ENCODE measurements at places on chromosomes 6 and 20.

- DNase-seq = no peak
These were observed 70.6 kb upstream of the E2F3 start for GRCh38 chr6:20331042-20331441.

GRCh38 chr20:2593756-2594155 lies 57.4 kb downstream of the TMC2 start:
- no peak for DNase-seq

GRCh38 chr20:9392892-9393857 lies 121.2 kb upstream of the LAMP5 start:
- peak; percentile 38 for DNase-seq

- DNase-seq = no peak
These were observed 211.7 kb upstream of the CST7 start for GRCh38 chr20:24737212-24737850.

GRCh38 chr20:18188434-18188833 lies 50.8 kb downstream of the KAT14 start:
- DNase-seq = no peak

GRCh38 chr20:4666001-4666479 lies 55.7 kb upstream of the PRND start:
- DNase-seq = no peak

- no peak for DNase-seq
These were observed 458.7 kb upstream of the AGPAT4 start for GRCh38 chr6:161732594-161732993.

DNA sequence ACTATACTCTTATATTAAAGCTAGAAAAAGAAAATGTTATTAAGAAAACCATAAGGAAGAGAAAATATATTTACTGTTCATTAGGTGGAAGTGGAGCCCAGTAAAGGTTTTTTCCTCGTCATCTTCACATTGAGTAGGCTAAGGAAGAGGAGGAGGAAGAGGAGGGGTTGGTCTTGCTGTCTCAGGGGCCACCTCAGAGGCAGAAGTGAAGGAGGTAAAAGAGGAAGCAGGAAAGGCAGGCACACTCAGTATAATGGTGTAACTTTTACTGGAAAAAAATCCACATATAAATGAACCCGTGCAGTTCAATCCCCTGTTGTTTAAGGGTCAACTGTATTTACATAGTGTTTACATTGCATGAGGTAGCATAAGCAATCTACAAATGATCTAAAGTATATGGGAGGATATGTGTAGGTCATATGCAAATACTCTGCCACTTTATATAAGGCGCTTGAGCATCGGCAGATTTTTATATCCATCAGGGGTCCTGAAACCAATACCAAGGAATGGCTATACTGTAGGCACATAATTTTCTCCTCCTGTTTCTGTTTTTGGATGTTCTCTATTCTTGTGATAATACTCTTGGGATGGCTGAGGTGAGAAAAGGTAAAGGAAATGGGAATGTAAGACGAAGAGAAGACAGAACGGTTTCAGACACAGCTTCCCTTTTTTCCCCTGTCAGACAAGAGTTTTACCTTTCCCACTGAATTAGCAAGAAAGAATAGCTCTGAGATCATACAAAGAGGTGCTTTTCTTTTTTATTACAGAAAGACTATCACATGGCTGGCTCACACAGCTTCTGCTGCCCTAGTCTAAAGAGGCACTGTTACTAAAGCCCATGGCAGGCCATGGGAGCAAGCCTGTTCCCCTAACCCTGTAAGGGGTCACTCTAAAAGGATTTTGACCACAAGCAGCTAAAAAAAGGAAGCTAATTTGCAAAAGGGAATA lies 59.9 kb downstream of the NUDT3 start:
- DNase-seq = no peak

DNA sequence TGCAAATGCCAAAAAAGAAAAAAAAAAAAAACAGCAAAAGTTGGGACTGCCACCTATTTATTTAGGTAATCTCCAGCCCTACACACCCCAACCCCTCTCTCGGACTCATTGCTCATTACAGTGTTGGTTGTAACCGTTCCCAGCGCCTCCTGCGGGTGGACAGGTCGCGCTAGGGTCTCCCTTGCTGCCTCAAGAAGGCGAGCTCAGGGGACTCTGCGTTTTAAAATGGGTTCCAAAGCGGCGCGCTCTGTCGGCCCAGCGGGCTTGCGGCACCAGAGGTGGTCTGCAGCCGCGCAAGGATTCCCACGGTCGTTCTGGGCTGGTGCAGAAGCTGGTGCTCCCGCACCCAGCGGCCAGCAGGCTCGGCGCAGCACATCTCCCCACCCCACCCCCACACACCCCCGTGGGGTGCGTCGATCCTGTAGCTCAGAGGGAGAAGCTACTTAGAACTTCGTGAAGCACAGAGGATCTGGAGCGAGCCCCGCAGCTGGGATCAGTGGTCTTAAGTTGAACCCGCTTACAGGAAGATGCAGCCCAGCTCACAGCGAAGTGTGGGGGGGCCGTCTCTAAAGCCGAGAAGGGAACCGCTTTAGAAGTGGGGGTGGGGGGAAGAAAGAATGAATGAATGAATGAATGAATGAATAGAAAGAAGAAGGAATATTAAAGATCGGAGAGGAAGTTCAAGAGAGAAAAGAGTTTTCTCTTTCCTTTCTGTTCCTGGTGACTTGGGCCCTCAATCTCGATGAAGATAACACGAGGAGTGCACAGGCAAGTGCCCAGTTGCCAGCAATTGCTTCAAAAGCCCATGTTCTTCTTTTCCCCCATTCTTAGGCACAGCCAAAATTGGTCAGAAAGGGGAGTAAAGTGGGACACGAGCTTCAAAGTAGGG lies 780 bp downstream of the TFAP2A start:
- no peak for DNase-seq

GRCh38 chr6:147053311-147053921 lies 150.8 kb upstream of the STXBP5 start:
- no peak for DNase-seq

DNA sequence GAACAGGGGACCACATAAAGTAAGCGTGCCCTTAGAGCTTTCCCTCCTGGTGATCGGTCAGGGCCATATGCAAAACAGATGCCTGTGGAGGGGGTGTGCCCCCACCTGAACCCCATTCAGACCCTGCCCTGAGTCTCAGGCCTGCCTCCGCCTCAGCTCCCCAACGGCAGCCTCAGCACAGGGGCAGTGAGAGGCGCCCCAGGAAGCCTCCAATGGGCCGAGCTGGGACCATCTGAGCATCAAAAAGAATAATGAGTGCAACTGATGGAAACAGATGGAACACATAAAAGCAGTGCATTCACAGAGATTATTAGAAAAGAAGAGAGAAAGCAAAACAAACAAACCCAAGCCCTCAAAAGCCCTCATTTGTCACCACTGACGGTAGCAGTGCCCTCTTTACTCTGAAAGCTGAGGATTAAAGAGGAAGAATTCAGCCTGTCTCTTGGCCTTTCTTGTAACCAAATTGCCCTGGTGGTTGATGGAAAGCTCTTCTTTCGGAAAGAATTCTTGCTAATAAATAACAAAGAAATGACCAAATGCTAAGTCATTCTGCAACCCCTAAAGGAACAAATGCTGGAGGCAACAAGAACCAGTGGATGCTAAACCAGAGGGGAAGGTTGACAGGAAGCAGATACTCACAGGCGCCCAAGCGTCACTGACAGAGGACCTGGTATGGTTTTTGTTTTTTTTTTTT lies 6.8 kb downstream of the ADISSP start:
- no peak for DNase-seq

DNA sequence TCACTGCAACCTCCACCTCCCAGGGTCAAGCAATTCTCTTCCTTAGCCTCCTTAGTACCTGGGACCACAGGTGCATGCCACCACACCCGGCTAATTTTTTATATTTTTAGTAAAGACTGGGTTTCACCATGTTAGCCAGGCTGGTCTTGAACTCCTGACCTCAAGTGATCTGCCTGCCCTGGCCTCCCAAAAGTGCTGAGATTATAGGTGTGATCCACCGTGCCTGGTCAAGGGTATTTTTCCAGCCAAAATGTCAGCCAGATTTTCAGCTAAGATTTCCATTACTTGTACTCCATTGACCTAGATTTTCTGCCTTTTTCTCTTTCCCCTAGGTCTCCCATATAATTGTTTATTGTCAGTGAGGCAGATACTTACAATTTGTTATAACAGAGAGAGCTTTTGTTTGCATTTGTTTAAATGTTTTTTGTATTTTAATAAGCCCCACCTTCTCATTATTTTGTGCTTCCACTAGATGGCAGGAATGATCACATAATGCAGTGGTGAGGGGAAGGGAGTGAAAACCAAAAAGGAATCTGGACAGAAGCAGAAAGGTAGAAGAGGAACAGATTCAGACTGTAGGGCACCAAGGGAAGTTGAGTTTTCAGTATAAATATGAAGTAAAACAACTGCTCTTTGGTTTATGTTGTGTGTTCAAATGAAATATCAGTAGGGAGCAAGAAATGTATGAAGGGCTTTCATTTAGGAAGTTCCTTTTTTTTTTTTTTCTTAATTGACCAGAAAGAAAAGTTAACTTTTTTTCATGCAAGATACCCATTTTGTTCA lies 29.7 kb downstream of the RPF2 start:
- peak; percentile 26 for DNase-seq

DNA sequence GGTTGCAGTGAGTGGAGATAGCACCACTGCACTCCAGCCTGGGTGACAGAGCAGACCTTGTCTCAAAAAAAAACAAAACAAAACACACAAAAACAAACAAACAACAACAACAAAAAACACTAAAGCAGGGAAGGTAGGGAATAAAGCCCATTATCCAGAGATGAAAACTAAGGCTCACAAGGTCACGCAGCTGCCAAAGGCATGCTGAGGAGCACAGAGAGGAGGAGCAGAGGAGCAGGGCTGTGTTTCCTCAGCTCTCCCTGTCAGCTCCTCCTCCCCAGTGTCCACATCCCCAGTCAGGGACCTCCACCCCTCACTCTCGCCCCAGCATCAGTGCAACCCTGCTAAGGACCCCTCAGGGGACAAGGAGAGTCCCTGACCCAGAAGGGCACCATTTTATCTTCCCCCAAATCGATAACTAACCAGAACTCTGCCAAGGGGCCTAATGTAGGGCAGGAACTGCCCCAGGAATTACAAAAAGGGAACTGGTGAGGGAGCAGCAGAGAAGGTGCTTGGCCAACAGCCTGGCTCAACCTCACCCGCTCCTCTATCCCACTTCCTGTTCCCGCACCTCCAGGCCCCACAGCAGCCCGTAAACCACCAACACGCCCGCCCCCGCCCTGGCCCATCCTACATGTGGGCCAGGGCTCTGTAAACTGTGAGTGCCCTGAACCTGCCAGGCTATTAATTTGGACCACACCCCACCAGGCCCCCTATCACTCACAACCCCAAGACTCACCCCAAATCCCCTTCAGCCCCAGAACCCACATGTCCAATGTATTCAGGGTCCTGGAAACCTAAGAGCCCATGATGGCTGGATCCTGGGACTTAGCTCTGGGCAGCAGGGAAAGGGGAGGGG lies 9.0 kb downstream of the TEAD3 start:
- no peak for DNase-seq

- no peak for DNase-seq
These were observed 132.6 kb upstream of the TBX18 start for GRCh38 chr6:84897011-84897410.

- no peak for DNase-seq
These were observed 317.0 kb downstream of the CDC5L start for GRCh38 chr6:44704240-44705150.

DNA sequence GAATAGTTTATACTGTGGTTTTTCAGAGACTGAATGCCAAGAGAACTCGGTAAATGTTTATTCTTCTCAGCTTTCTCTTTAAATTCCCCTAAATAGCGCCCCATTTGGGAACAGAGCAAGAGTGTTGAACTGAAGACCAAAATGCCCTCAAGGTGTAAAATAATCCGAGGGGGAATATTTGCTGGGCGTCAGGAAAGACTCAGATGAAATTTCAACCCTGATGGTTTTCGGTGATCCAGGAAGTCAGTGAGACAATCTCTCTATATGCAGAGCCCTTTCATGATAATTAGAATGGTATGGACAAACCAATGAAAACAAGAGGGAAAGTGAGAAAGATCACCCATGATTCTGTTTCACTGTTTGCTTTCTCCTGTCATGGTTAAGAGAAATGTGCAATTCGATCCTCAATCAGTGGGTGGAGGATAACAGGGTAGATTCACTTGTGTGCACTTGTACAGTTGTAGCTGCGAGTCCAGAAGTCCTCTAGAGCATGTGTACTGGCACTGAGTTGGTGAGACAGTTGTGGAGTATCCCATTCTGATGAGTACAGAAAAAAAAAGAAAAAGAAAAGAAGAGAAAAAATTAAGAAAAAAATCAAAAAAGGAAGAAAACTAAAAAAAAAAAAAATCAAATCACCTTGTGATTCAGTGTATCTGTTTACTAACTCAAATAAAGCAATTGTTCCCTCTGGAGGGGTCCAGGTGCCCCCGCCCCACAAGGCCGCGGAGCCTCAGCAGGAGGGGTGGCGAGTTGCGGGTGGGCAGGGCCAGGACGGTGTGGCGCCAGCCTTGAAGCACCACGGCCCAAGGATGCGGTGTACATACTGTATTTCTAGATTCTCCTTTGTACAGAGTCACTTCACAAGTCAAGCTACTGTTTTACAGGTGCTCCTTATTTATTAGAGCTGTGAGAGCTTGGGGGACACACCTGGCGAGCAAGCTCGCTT lies 164.9 kb downstream of the SCML4 start:
- DNase-seq = peak; percentile 72

DNA sequence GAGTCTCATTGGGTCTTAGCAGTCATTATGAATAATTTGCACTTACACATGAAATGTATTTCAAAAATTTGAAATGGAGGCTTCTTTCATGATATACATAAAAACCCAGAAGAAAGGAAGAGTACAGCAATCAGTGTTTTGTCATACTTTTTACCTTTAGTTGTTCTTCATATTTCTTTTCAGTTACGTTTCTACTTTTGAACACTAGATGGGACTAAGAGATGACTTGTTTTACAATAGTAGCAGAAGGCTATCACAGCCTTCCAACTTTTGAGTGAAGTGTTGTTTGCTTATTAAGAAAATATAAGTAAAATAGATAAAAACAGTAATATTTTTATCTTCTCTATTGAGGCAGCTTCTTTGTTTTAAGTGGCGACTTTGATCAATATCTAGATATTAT lies 58.1 kb downstream of the L3MBTL3 start:
- DNase-seq = no peak

GRCh38 chr20:1946762-1947534 lies 46.9 kb downstream of the PDYN start:
- DNase-seq = no peak

- DNase-seq = no peak
These were observed 4.1 kb downstream of the PAQR8 start for GRCh38 chr6:52365866-52366540.

DNA sequence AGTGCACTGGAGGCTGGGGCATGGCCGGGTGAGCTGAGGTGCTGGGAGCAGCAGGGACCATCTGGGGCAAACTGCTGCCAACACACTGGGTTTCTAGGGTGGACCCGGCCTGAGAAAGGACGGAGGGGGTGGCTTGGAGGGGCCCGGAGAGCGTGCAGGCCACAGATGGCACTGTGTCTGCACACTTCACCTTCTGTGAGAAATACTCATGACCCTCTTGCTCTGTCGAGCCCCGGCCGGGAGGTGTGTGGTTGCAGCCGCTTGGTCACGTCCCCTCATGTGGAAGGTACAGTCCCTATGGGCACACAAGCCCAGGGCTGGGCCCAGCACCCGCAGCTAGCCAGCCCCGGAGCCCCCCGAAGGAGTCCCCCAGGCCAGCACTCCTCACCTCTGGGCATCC lies 59.7 kb downstream of the RBM38 start:
- no peak for DNase-seq

Measured in SHP77 treated with DMSO at 0.1 percent for 48 hours (cell line).